ENCODE measurements at places on chromosomes 6 and 20. TPM values are rescaled to one million over a fixed set of nuclear protein-coding genes. Genes with fewer than 3 reads are reported as not detected.

DNA sequence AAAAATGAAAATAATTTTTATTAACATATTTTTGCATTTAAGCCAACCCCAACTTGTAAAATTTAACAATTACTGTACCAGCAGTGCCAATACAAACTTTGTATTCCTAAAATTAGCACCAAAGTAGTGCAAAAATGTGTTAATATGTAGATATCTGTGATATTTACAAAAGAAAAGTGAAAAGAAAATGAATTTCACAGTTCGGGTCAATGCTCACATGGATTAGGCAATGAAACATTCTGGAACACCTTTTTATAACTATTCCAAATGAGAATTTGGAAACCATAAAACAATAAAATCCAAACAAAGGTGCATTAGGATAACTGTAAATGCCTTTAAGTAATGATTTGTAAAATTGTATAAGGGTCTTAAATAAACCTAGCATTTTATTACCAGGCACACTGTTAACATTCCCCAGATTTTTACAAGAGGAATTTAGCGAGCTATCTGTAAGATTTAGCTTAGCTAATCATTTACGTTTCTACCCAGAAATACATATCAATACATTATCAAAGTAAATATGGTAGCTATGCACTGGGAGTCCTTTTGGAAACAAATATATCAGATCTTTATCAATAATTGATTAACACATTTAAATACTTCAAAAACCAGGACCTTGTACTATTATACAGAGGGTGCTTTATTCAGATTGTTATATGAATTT lies 112.2 kb downstream of the MTFR2 start:
- no peak for DNase-seq

DNA sequence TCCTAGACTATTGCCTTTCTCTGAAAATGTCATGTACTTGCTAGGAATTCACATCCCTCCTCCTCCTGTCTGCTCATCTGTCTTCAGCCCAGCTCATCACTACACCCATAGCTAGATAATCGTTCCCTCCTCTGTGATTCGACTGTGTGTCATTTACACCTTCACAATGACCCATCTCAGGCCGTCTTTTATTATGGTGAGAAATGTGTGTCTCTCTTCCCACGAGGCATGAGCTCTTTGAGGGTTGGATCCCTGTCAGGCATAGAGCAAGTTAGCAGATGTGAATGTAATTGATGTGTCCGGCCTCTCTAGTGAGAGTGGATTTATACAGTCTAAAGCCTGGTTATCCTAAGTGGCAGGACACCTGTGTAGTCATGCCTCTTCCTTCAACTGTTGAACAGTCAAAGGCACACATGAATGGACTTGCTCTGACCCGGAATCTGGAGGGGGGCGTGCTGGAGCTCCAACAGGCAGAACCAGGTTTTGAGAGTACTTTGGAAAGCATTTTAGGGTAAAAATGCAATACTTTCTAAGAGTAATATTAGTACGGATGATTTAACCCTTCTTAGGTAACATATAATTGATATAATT lies 182.1 kb downstream of the UTRN start:
- no peak for DNase-seq

Gene PLCB4
- total RNA-seq: 13.8 TPM

- no peak for DNase-seq
These were observed 52.8 kb downstream of the FOXC1 start for GRCh38 chr6:1662534-1662933.

- DNase-seq: no peak
These were observed 110.3 kb upstream of the EYA4 start for GRCh38 chr6:133130863-133131262.

DNA sequence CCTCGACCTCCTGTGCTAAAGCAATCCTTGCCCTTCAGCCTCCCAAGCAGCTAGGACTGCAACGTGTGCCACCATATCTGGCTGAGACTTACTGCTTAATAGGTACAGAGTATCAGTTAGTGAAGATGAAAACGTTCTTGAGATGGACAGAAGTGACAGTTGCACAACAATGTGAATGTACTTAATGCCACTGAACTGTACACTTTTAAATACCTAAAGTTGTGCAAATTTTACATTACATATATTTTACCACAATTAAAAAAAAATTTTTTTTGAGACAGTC lies 25.9 kb downstream of the NUDT3 start:
- no peak for DNase-seq

- DNase-seq: no peak
These were observed 70.2 kb upstream of the ADGRF1 start for GRCh38 chr6:47112317-47112716.

DNA sequence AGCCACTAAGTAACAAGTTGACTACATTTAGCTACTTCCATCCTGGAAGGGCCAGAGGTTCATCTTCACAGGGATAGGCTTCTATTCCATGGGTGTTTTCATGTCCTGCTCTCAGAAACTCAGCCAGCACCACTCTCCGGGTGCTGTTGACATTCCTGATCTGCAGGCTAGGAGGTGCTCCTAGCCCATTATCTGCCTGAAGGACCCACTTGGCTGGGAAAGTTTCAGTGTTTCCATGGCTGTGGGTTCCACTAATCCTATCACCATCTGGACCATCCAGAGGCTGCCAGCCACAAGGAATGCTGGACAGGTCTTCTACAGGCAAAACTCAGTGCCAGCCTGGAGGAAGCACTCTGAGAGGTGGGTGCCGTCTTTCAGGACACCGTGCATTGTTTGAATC lies 45.2 kb downstream of the HLA-G start:
- DNase-seq: no peak

GRCh38 chr6:118648866-118649554 lies 2.4 kb downstream of the CEP85L start:
- DNase-seq: no peak
